H1 (cell line): ENCODE measurements at places on chromosomes 2 and 18. TPM values are rescaled to one million over a fixed set of nuclear protein-coding genes. Genes with fewer than 3 reads are reported as not detected.

Gene ASPRV1
- 0.42 and 0.59 TPM in 2 replicates for polyA plus RNA-seq

- no peak for DNase-seq
Measured at GRCh38 chr18:32443706-32444215, 26.9 kb downstream of the GAREM1 start.

Gene CPS1
- 6.6 and 7.9 TPM in 2 replicates for polyA plus RNA-seq

- no peak for DNase-seq
Measured at GRCh38 chr2:109527846-109528705, 85.7 kb downstream of the SEPTIN10 start.

Gene SELENOI
- 15.9 and 22.2 TPM in 2 replicates for polyA plus RNA-seq

GRCh38 chr2:239258248-239258647, 142.6 kb downstream of the HDAC4 start:
- DNase-seq: no peak

GRCh38 chr2:39743269-39743776, 35.7 kb downstream of the THUMPD2 start:
- DNase-seq: no peak

DNA sequence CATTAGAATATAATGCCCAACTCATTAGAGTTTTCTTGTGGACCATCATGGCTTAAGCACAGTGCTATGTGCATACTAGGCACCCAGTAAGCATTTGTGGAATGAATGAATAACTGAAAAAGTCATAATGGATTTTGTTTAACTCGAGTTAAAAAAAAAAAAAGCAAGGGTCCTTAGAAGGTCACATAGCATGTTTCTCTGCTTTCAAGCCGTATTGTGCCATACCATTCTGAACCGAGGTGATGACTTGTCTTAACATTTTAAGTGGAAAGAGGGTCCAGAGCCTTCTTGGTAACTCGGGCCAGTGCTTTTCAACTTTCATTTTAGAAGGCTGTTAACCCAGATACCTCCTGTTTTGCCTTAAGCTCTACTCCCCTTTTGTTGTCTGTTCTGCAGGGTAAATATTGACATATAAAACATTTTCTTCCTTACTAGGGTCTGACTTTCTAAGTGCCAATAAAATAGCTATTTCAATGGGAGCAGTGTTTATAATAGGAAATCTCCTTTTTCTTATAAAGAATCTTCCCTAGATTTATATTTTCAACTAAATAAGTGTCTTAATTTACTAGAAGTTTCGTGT, 787 bp upstream of the ADGRF3 start:
- no peak for DNase-seq

DNA sequence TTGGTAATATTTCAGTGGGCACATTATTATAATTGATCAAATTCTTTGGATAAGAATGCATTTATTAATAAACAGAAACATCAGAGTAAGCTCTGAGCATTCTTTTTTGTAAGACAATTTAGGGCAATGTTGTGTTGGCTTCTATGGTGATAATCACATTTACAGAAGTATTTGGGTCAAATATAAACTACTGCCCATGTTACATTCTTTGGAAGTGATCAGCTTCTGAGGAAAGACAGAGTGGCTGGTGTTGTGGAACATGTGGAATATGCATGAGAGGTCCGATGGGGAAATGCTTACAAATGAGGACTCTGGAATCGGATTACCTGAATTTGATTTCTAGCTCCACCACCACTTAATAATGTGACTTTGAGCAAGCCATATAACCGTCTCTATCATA, 19.4 kb downstream of the SERPINB13 start:
- no peak for DNase-seq

- DNase-seq: no peak
Measured at GRCh38 chr2:227783404-227784138, 30.1 kb upstream of the CCL20 start.

DNA sequence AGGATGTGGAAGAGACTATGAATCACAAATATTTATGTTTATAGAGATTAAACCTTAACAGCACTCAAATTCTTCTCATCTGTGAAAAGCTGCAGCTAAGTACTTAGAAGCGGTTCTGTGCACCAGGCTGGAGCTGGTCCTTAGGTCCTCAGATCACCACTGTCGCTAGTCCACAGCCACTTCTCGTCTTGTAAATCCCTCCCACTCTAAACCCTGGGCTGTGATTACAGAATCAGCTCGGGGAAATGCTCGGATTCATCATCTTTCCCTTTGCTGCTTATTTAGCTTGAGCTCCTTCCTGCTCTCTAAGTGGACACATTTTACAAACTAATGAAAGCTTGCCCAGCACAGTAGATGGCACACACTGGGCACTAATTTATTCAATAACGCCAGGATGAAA, 61.7 kb downstream of the RNF152 start:
- DNase-seq: no peak

DNA sequence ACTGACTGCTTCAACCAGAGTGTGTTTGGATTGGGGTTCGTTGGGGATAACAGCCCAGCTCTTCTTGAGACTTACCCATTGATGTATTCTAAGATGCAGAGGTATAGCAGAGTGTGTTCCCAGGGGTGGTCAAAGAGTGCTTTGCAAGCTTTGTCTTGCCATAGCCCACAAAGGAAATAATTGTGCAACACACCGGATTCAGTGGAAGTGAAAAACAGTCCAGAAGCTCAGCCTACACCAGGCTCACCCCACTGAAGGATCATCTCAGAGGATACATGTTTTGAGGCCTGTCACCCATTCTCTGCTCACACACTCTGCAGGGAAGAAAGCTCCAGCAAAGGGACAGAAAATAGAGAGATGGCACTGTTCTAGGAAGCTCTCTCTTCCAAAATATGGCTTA, 9.6 kb downstream of the CACNB4 start:
- DNase-seq: no peak

Gene TDRD15
- not detected in 2 replicates for polyA plus RNA-seq

GRCh38 chr2:172416447-172417058, 10.8 kb upstream of the ITGA6 start:
- DNase-seq: no peak

DNA sequence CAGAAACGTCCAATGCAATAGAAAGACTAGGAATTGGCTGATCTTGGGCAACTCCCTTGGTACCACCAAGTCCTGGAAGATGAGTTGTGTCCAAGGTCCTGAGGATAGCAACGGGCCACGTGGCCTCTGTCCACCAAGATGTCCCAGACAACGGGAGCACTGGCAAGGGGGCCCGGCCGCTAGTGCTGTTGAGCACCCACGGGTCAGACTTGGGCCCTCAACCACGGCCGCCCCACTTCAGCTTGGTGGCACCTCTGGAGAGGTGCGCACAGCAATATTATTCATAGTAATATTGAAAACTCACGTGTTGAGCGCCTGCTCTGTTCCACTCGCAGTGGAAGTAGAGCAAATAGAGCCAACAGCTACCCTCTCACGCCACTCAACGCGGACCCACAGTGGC, 19.0 kb downstream of the PASK start:
- DNase-seq: no peak
